ENCODE measurements at places on chromosomes 2 and 18.

DNA sequence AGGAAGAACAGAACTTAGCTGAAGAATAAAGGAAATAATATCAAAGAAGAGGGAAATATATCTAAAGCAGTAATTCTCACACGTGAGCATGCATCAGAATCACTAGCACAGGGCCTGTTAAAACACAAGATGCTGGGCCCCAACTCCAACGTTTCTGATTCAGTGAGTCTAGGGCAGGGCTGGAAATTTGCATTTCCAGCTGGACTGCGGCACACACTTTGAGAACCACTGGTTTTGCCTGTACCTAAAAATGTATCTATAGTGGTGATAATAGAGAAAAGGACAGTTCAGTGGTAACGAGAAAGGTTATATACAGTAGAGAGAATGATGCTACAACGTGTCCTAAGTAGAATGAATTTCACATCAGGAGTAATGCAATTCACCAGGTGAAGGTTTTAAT lies 11.2 kb downstream of the REV1 start:
- DNase-seq, result no peak

- DNase-seq, result no peak
These were observed 71.9 kb downstream of the TAF4B start for GRCh38 chr18:26298107-26298506.

DNA sequence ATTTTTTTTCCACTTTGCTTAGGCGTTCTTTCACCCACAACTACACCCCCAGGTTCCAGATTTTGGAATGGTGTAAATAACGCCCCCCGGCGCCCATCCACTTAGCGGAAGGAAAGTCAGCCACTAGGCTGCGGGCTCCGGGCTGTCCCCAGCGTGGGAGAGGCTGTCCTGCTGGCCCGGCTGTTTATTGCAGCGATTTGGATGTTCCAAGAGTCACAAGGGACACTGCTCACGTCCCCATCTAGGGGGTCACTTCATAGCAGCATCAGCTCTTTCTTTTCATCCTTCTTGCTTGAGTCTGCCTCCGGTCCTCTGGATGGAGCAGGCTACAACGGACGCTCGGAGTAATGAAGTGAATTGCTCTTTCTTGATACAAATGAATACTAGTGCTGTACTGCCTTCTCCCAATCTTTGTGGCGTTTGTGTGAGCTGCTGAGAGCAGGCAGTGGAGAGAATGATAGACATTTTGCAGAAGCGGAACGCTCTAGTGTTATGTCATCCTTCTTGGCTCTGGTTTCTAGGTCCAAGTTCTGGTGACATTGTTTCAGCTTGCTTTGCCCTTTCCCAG lies 50.7 kb upstream of the PAIP2B start:
- no peak for DNase-seq

DNA sequence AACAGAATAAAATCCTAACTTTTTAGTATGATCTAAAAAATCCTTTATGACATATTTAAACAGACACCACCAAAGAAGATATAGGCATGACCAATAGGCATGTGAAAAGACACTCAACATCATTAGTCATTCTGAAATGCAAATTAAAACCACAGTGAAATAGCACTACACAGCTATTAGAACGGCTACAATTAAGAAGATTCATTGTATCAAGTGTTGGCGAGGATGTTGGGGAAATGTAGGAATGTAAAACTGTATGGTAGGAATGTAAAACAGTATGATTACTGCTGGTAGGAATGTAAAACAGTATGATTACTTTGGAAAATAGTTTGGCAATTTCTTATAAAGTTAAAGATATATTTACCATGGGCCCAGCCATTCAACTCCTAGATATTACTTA lies 253.3 kb upstream of the TCF4 start:
- DNase-seq, result no peak

GRCh38 chr2:109331081-109331480 lies 202.1 kb downstream of the SH3RF3 start:
- no peak for DNase-seq

Measured in activated T-helper 1 cell treated with Interleukin-2 at 50 U/mL for 16 hours (primary cell).